Right atrium auricular region (tissue), 2 donors: ENCODE measurements at places on chromosomes 2 and 18.

DNA sequence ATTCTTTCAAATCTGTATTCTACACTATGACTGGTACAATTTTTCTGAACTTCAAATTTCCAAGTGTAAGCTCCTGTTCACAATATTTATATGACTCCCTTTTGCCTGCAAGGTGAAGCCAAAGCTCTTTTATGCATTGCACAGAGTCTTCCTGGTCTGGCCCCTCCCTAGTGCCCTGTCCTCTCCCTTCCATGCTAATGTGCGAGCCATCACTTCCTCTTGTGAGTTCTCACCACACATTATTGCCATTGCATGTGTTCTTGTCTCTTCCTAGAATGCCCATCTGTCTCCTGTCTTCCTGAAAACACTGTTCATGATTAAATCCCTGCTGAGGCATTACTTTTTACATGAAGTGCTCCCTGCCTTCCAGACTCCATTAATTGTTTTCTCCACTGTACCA lies 169.9 kb downstream of the MC4R start:
- no peaks in the 10 kb centered on the region for H3K4me1 ChIP-seq
- no peak for DNase-seq
- no peak overlapping the region for H3K27ac ChIP-seq

- no peaks in the 10 kb centered on the region for H3K27me3 ChIP-seq
- H3K36me3 ChIP-seq = no peaks in the 10 kb centered on the region
- H3K27ac ChIP-seq = peak overlapping the region; percentile 85
- DNase-seq = no peak
- H3K4me1 ChIP-seq = no peaks in the 10 kb centered on the region
These were observed 117.6 kb upstream of the OTOS start for GRCh38 chr2:240257940-240258580.

GRCh38 chr2:76501641-76502040 lies 790.9 kb upstream of the GCFC2 start:
- no peaks in the 10 kb centered on the region for H3K4me1 ChIP-seq
- H3K27me3 ChIP-seq = no peaks in the 10 kb centered on the region
- H3K4me3 ChIP-seq = no peak overlapping the region

DNA sequence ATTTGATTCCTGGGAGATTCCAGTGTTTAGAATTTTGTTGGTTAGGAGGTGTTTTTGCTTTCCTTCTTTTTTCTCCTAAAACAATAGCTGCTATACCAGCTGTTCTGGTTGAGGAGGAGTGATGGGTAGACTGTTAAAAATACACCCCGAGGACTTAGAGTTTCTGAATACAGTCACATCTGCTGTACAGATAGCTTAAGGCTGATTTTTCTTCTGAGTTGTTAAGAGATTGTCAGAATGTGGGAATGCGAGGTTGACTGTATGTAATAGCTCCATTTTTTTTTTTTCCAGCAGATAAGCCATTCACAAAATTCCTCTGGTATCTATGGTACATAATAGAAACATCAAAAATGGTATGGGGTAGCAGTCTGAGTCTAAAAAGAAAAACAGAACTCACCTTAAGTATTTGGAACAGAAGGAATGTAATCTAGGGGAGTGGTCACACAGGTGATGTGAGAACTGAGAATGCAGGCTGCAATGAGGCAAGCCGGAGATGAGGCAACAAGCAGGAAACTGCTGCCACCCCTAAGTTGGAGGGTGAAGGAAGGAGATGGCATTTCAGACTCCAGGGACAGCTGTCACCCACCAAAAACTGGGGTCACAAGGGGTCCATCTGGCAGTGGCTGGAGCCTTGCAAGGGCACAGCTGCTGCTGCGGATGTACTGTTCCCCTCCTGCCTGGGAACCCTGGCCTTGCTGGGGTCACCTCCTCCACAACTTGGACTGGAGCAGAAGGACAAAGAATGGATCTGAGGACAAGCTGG lies 2.4 kb downstream of the DGKD start:
- no peaks in the 10 kb centered on the region for H3K4me1 ChIP-seq
- no peak for DNase-seq
- no peaks in the 10 kb centered on the region for H3K27me3 ChIP-seq

GRCh38 chr18:59768409-59768808 lies 71.2 kb upstream of the CCBE1 start:
- no peak for DNase-seq
- H3K4me3 ChIP-seq = no peak overlapping the region
- H3K27ac ChIP-seq = no peak overlapping the region
- no peaks in the 10 kb centered on the region for H3K36me3 ChIP-seq
- H3K27me3 ChIP-seq = no peaks in the 10 kb centered on the region
- no peaks in the 10 kb centered on the region for H3K4me1 ChIP-seq

DNA sequence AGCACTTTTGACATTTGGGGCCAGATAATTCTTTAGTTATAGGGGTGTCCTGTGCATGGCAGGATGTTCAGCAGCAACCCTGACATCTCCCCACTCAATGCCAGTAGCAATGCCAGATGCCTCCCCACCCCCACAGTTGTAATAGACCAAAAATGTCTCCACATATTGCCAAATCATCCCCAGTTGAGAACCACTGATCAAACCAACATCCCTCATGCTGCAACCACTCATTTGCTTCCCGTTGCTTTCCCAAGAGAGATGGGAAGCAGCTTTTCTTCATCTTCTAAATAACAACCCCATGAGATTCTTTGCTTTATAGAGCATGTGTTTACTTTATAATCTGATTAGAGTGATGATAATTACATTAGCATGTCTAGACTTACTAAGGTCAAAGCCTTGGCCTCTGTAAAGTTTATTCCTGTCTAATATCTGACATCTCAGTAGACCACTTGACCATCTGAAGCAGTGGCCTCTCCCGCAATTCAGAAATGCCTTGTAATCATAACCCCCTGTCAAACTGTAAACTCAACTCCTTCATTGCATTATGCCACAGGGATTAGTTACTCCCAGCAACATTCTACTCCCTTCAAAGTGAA lies 28.7 kb upstream of the C1D start:
- H3K36me3 ChIP-seq = no peaks in the 10 kb centered on the region
- H3K27me3 ChIP-seq = no peaks in the 10 kb centered on the region
- no peak overlapping the region for H3K4me3 ChIP-seq
- DNase-seq = no peak
- H3K27ac ChIP-seq = no peak overlapping the region
- H3K4me1 ChIP-seq = no peaks in the 10 kb centered on the region

GRCh38 chr2:150479075-150479915 lies 8.2 kb downstream of the RND3 start:
- H3K4me3 ChIP-seq = no peak overlapping the region
- peaks cover 87% of the 10 kb centered on the region for H3K4me1 ChIP-seq
- no peaks in the 10 kb centered on the region for H3K27me3 ChIP-seq
- H3K36me3 ChIP-seq = no peaks in the 10 kb centered on the region
- no peak for DNase-seq

- no peaks in the 10 kb centered on the region for H3K27me3 ChIP-seq
- no peaks in the 10 kb centered on the region for H3K4me1 ChIP-seq
- no peaks in the 10 kb centered on the region for H3K36me3 ChIP-seq
- H3K4me3 ChIP-seq = no peak overlapping the region
These were observed 57.9 kb downstream of the LIPG start for GRCh38 chr18:49619801-49620200.

- no peak overlapping the region for H3K27ac ChIP-seq
- no peaks in the 10 kb centered on the region for H3K36me3 ChIP-seq
- no peaks in the 10 kb centered on the region for H3K4me1 ChIP-seq
- no peak for DNase-seq
- no peak overlapping the region for H3K4me3 ChIP-seq
These were observed 51.4 kb downstream of the CCDC141 start for GRCh38 chr2:178998539-178998938.

DNA sequence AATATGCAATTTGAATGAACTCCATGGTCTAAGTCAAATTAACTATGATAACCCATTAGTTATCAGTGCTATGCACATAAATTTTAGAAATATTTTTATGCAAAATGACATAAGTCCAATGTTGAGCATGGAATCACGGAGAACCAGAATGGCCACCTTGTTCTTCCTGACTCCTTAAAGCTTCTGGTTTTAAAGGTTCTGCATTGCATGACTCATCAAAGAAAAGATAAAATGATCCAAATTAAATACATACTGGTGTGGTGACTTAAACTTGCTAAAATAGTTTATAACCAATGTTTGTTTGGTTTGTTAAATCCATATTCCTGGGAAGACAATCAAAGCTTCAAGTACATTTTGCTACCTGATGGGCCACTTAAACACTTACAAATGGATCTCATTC lies 1146.9 kb upstream of the NRXN1 start:
- no peaks in the 10 kb centered on the region for H3K27me3 ChIP-seq
- H3K36me3 ChIP-seq = no peaks in the 10 kb centered on the region
- no peak overlapping the region for H3K27ac ChIP-seq
- H3K4me1 ChIP-seq = no peaks in the 10 kb centered on the region

- H3K4me1 ChIP-seq = no peaks in the 10 kb centered on the region
- no peak overlapping the region for H3K27ac ChIP-seq
- no peak overlapping the region for H3K4me3 ChIP-seq
These were observed 520.1 kb downstream of the BCL11A start for GRCh38 chr2:60033325-60033724.

DNA sequence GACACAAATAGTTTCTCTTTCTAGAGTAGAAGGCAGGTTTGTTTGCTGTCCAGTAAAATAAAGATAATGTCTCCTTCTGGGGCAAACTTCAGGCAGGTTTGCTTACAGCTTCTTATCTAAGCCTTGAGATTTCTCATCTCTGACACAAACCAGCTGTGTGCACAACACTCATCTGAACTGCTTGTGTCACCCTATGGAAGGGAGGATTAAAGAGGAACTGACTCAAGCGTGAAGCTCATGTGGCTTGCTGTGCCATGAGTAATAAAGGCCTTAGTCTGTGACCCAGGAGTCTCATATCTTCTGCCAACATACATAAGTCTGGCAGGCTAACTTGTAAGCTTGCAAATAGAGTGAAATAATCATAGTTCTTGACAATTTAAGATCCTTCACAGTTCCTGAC lies 24.2 kb upstream of the CPO start:
- no peaks in the 10 kb centered on the region for H3K4me1 ChIP-seq
- DNase-seq = no peak
- no peaks in the 10 kb centered on the region for H3K36me3 ChIP-seq
- H3K27ac ChIP-seq = no peak overlapping the region
- no peaks in the 10 kb centered on the region for H3K27me3 ChIP-seq

GRCh38 chr2:191881982-191882816 lies 35.3 kb upstream of the CAVIN2 start:
- H3K27me3 ChIP-seq = no peaks in the 10 kb centered on the region
- no peak overlapping the region for H3K27ac ChIP-seq
- no peak overlapping the region for H3K4me3 ChIP-seq
- H3K36me3 ChIP-seq = no peaks in the 10 kb centered on the region
- no peak for DNase-seq

- H3K27ac ChIP-seq = no peak overlapping the region
- H3K4me3 ChIP-seq = no peak overlapping the region
- H3K27me3 ChIP-seq = no peaks in the 10 kb centered on the region
- H3K36me3 ChIP-seq = no peaks in the 10 kb centered on the region
- DNase-seq = no peak
- H3K4me1 ChIP-seq = no peaks in the 10 kb centered on the region
These were observed 187.0 kb upstream of the HDAC4 start for GRCh38 chr2:239587841-239588240.

- no peaks in the 10 kb centered on the region for H3K36me3 ChIP-seq
- H3K4me3 ChIP-seq = no peak overlapping the region
- no peak overlapping the region for H3K27ac ChIP-seq
- peaks cover 4% of the 10 kb centered on the region for H3K4me1 ChIP-seq
- no peaks in the 10 kb centered on the region for H3K27me3 ChIP-seq
These were observed 78.6 kb downstream of the ANKRD44 start for GRCh38 chr2:197232010-197232409.

DNA sequence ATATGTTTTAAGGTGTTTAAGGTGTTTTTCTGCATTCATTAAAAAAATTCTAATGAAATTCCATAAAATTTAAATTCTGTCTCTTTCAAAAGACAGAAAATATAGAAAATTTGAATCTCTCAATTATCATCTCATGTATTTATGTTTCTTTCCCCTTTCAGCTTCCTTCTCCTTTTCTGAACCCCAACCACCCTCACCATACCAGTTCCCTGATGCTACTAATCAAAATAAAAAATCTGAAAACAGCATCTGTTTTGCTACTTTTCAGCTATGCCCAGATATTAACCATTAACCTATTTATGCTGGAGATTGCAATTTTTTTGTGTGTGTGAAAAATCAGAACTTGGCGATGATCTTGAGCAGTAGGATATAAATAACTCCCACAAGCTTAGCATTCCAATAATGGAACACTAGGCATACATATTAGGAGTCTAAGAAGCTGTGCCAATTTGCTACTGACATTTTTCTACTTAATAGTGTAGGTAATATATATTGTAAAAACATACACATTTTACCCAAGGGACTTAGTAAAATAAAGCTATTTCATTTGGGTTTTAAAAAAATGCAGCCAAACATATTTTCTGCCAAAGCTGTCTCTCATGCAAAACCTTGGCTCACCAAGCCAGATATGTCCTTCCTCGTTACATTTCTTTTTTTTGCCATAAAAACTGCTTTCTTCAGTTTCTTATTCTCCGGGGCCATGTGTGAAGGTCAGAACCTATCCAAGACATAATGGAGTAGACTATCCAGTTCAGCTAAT lies 32.6 kb upstream of the AGPS start:
- no peak overlapping the region for H3K27ac ChIP-seq
- DNase-seq = no peak
- no peaks in the 10 kb centered on the region for H3K4me1 ChIP-seq
- no peaks in the 10 kb centered on the region for H3K27me3 ChIP-seq
- H3K36me3 ChIP-seq = no peaks in the 10 kb centered on the region

DNA sequence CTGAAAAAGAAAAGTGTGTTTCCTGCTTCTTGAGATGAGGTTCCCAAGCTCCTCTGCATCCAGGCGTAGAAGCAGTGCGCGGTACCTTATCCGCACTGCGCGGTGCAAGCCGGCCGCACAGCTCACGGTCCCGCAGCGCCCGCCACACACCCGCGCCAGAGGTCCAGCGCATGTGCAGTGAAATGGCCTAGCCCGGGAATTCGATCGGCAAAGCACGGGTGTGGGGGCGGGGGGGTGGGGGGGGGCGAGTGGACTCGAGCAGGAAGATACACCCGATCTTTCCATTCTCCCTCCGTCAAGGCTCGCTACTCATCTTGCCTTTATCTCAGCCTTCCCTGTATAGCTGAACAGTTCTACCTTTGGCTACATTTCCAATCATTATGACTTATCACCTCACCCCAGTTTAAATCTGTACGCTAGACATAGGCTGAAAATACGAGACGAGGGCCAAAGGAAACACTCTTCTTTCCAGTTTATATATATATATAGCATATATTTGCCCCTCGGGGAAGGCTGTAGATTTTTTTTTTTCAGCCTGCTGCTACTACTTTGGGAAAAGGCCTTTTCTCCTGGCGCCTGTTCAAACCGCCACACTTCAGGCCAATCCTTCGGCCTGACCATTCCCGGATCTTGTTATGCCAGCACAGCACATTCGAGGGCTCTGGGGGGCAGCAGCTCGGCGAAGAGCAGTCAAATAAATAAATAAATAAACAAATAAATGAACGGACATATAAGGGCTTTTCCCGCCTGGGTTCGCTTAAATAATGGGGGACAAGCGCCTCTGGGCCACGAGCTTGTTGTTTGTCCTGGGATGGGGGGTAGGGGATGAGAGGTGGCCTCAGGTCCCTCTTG lies 10.4 kb downstream of the HOXD8 start:
- peak overlapping the region; percentile 52 for H3K4me3 ChIP-seq
- no peak overlapping the region for H3K27ac ChIP-seq
- H3K36me3 ChIP-seq = no peaks in the 10 kb centered on the region
- H3K4me1 ChIP-seq = no peaks in the 10 kb centered on the region
- peaks cover 35% of the 10 kb centered on the region for H3K27me3 ChIP-seq

GRCh38 chr18:12946549-12947284 lies 1.1 kb upstream of the SEH1L start:
- DNase-seq = peak; percentile 69
- H3K36me3 ChIP-seq = no peaks in the 10 kb centered on the region
- peak overlapping the region; percentile 95 for H3K27ac ChIP-seq
- H3K4me1 ChIP-seq = no peaks in the 10 kb centered on the region
- no peaks in the 10 kb centered on the region for H3K27me3 ChIP-seq

GRCh38 chr2:147913701-147914480 lies 69.1 kb downstream of the ACVR2A start:
- no peak overlapping the region for H3K27ac ChIP-seq
- H3K4me1 ChIP-seq = no peaks in the 10 kb centered on the region
- no peaks in the 10 kb centered on the region for H3K36me3 ChIP-seq
